ENCODE measurements at places on chromosomes 2 and 18.

DNA sequence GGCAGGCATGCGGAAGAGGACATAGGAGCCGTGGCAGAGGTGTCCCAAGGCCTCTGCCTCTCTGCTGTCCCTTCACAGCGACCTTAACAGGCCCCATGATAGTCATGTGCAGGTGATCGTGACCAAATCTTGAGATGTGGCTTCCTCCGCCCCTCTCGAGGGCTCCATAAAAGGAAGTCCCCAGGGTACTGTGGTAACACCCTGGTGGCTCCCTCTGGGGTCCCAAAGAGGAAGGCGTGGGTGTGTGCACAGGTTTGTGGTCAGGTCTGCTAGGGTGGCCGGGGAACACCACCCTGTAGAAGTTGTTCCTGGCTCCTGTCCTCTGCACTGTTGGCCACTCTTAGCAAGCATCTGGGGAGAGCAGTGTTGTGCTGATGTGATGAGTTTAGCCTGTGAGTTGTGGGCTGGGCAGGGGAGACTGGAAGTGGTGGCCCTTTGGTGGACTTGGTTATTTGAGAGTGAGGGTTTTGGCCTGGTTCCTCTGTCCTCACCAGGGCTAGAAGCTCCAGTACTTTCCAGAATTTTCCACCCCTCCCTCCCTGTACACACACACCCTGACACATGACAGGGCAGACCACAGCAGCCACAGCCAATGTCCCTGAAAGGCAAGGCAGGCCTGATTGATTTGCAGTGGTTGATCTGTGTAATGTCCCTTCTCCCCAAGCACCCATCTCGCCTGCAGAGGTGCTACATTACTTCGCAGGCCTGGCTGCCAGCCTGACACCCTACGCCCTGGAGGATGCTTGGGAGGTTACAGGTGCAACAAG, 68.9 kb upstream of the BOD1L2 start:
- no peak for DNase-seq

GRCh38 chr2:100113990-100114433, 28.4 kb downstream of the AFF3 start:
- no peak for DNase-seq

DNA sequence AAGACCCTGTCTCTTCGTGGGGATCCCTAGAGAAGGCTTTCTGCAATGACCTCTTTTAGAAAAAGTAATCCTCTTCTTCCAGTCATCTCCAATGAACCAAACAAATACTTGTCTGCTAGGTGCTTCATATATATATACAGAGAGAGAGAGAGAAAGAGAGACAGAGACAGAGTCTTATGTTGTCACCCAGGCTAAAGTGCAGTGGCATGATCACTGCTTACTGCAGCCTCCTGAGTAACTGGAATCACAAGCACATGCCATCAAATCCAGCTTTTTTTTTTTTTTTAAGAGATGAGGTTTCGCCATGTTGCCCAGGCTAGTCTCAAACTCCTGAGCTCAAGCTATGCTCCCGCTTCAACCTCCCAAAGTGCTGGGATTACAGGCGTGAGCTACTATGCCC, 18.6 kb upstream of the PKDCC start:
- DNase-seq = no peak

- peak; percentile 58 for DNase-seq
Observed at GRCh38 chr18:3603421-3604234, 153.7 kb downstream of the TGIF1 start.

DNA sequence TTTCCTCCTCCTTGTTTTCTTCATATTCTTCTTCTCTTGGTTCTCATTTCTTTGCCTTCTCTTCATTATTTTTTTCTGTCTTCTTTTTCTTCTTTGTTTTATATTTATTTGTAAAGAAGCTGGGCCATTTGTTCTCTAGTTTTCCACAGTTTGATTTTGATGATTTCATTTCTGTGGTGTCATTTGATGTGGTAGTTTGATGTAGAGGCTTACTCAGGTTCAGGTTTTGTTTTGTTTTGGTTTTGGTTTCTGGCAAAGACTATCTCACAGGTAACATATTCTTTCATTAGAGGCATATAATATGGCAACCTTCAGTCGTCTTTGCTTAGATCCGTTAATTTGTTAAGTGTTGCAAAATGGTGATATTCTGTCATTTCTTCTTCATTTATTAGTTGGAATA, 75.3 kb downstream of the BABAM2 start:
- DNase-seq = no peak

GRCh38 chr2:28779001-28779400, 27.4 kb downstream of the PPP1CB start:
- DNase-seq = no peak

GRCh38 chr2:134714228-134714627, 4.6 kb downstream of the TMEM163 start:
- no peak for DNase-seq

DNA sequence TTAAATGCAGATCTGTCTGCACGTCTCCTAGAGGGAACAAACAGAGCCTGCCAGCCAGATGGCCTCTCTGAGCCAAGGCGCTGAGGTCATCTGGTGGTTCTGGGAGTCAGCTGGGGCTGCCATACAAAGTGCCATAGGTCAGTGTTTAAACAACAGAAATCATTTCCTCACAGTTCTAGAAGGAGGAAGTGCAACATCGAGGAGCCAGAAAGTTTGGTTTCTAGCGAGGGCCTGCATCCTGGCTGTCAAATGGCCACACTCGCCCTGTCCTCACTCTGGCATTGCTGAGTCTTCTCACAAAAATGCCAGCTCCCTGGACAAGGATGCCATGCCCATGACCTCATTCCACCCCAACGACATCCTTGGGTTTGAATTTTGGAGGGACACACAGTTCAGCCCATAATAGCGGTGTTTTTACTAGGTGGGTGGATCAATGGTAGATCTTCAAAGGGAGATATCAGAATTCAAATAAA, 59.6 kb downstream of the MYT1L start:
- peak; percentile 11 for DNase-seq

- DNase-seq = no peak
Observed at GRCh38 chr2:85744741-85745601, 8.8 kb upstream of the ATOH8 start.

DNA sequence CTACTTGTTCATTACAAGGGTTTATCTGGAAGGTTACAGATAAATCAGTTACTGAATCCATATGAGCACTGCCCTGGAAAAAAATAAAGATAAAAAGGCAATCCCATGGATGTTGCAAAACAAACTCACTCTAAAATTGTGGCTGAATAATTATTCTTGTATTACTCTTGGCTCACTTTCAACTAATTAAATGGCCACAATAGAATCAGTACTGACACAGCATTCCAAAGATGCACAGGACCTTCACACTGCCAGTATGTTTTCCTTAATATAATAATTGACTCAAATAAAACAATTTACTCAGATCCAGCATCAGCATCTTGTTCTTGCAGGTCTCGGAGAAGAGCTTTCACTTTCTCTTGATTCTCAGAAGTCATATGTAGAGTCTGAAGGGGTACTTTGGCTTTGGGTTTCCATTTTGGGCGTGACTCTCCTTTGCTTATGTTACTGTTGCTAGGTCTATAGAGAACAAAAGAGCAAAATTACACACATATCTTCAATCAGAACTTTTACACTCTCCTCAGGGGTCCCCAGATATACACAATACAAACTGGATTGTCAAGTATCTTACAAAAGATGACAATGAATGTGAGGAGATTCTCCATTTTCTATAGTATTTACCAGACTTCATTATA, 12.6 kb downstream of the DHX57 start:
- no peak for DNase-seq

GRCh38 chr2:239102266-239102665, 254.4 kb downstream of the TWIST2 start:
- no peak for DNase-seq

GRCh38 chr2:240568678-240569522, 616 bp downstream of the RNPEPL1 start:
- peak; percentile 73 for DNase-seq

GRCh38 chr2:1676091-1676912, 68.0 kb downstream of the PXDN start:
- no peak for DNase-seq
